ENCODE measurements at places on chromosomes 7 and 10.

GRCh38 chr10:104242545-104242944, 10.4 kb upstream of the CFAP43 start:
- DNase-seq, result no peak

- no peak for DNase-seq
Measured at GRCh38 chr10:56296618-56297017, 64.4 kb downstream of the ZWINT start.

GRCh38 chr10:49115796-49116508, 630 bp upstream of the VSTM4 start:
- DNase-seq, result no peak

DNA sequence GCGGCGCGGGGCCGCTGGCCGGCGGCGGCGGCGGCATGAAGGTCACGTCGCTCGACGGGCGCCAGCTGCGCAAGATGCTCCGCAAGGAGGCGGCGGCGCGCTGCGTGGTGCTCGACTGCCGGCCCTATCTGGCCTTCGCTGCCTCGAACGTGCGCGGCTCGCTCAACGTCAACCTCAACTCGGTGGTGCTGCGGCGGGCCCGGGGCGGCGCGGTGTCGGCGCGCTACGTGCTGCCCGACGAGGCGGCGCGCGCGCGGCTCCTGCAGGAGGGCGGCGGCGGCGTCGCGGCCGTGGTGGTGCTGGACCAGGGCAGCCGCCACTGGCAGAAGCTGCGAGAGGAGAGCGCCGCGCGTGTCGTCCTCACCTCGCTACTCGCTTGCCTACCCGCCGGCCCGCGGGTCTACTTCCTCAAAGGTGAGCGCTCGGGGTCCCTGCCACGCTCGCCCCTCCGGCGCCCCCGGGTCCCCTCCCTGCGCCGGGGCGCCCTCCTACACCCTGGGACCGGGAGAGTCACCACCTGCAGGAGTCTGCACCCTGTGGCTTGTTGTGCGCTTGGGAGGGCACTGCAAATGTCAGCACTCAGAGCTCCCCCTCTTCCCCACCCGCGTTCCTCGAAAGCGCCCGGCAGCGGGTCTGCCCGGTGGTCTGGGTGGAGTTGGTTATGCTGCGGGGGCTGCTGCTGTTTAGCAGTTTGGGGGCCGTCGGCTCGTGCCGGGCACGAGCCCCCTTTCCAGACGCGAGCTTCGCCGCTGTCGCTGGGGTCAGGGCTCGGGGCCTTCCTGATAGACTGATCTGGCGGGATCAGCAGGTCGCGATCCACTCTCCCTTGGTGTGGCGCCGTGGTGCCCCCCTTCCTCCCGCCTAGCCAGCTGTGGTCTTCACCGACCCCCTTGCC, 627 bp downstream of the DUSP5 start:
- DNase-seq, result no peak

GRCh38 chr7:136061433-136061832, 84.3 kb upstream of the MTPN start:
- no peak for DNase-seq

GRCh38 chr10:70816220-70816894, 609 bp downstream of the SGPL1 start:
- peak; percentile 50 for DNase-seq
